Heart right ventricle (tissue), 16 donors: ENCODE measurements at places on chromosomes 12 and 14.
A peak's percentile ranks its signal among the peaks of the same experiment; 100 is the strongest.

DNA sequence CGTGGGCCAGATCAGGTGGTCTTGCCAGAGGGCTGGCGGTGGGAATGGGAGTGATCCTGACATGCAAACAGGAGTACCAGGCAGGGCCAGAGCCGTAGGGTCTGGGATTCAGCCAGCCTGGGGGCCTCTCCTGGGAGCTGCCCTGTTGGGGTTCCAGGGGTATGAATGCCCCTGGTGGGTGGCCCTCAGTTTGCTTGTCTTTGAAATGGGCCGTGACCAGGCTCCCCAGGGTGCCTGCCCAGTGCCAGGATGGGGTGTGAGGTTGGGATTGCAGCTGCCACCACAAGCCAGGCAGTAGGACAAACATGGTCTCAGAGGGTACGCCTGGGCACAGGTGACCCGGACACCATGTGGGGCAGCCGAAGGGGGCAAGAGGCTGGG is 168.8 kb downstream of the KIF26A start:
- peaks cover 9% of the 10 kb centered on the region for H3K27me3 ChIP-seq
- no peak for DNase-seq
- H3K4me3 ChIP-seq: no peak overlapping the region
- H3K4me1 ChIP-seq: no peaks in the 10 kb centered on the region

GRCh38 chr14:52860209-52860608 is 68.8 kb upstream of the GNPNAT1 start:
- no peaks in the 10 kb centered on the region for H3K4me1 ChIP-seq
- H3K36me3 ChIP-seq: peaks cover 93% of the 10 kb centered on the region
- no peak overlapping the region for H3K27ac ChIP-seq

DNA sequence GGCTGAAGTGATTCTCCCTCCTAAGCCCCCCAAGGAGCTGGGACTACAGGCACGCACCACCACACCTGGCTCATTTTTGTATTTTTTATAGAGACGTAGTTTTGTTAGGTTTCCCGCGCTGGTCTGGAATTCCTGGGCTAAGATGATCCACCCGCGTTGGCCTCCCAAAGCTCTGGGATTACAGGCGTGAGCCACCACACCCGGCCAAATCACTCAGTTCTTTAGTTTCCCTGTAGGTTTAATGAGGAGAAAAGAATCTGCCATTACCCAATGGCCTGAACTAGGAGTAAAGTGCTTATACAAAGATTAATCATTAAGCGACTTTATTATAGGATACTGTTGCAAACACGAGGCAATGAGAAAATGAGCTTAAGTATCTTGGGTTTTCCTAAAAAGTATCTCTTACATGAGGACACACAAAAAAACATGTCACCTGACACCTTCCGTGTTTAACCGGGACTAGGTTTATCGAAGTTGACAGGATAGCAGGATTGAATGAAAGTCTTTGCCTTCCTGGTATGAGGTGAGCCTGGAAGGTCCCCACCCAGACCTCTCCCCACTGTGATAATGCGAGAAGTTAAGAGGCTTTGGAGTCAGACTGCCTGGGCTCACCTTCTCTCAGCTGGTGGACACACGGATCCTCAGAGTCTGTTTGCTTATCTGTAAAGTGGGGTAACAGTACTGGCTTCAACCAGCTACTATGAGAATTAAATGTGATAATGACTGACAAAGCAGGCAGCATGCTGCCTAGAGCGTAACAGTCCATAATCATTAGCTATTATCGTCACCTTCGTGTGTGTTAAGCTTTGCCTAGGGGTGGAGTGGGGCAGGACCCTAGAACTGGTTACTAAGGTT is 133.5 kb upstream of the KRAS start:
- no peaks in the 10 kb centered on the region for H3K4me1 ChIP-seq
- no peak for DNase-seq
- H3K36me3 ChIP-seq: no peaks in the 10 kb centered on the region

DNA sequence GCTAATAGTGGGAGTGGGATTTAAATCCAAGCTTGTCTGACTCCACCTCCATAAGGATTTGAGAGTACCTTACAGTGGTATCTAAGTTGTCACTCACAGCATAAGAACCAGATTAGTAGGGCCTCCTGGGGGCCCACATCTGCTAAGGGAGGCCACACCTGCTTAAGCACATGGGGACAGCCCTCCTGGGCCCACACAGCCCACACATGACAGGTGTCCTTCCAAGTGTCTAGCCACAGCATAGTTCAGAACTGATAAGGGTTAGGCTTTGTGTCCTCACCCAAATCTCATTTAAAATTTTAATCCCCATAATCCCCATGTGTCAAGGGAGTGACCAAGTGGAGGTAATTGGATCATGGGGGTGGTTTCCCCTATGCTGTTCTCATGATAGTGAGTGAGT is 186.0 kb upstream of the HMGA2 start:
- no peak overlapping the region for H3K4me3 ChIP-seq
- H3K36me3 ChIP-seq: no peaks in the 10 kb centered on the region
- DNase-seq: no peak
- H3K27me3 ChIP-seq: peaks cover 3% of the 10 kb centered on the region
- H3K27ac ChIP-seq: no peak overlapping the region

GRCh38 chr12:18456344-18456743 is 195.0 kb downstream of the PIK3C2G start:
- no peak overlapping the region for H3K4me3 ChIP-seq
- H3K27me3 ChIP-seq: no peaks in the 10 kb centered on the region
- no peak for DNase-seq
- H3K27ac ChIP-seq: no peak overlapping the region
- no peaks in the 10 kb centered on the region for H3K4me1 ChIP-seq
- H3K36me3 ChIP-seq: no peaks in the 10 kb centered on the region

DNA sequence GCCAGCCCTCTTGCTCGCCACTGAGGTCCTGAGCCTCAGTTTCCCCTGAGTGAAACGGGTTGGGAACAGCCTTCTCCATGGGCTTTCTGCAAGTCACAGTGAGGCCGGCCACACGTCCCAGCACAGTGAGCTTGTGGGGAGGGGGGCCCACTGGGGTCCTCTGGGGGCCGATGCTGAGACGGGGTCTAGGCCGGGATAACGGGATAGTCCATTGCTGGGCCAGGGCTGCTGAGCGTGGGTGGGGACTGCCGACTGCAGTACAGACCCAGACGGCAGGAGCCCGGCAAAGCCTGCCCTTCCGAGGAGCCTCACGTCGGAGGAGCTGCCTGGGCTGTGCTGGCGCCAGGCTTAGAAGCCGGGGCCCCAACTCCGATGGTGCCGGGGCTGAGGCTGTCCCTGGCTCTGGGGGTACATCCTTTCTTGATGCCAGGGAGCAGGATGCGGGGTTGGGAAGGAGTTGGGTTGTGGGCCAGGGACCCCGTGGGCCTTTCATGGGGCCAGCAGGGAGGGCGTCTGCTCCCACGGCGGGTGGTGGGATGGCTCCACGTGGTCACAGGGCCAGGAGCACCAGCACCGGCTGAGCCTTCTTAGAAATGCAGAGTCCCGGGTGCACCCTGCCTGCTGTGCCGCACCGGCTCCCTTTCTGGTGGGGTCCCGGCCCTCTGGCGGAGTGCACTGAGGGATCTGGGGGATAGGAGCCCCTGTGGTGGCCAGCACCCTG is 24.2 kb downstream of the NOC4L start:
- no peaks in the 10 kb centered on the region for H3K27me3 ChIP-seq
- no peaks in the 10 kb centered on the region for H3K36me3 ChIP-seq
- no peaks in the 10 kb centered on the region for H3K4me1 ChIP-seq
- DNase-seq: peak; percentile 2

GRCh38 chr14:102711946-102712345 is 65.3 kb upstream of the TRAF3 start:
- H3K36me3 ChIP-seq: peaks cover 92% of the 10 kb centered on the region
- no peak for DNase-seq
- no peaks in the 10 kb centered on the region for H3K27me3 ChIP-seq
- no peak overlapping the region for H3K27ac ChIP-seq

- no peaks in the 10 kb centered on the region for H3K27me3 ChIP-seq
- no peaks in the 10 kb centered on the region for H3K36me3 ChIP-seq
- H3K4me1 ChIP-seq: peaks cover 41% of the 10 kb centered on the region
Observed at GRCh38 chr12:14256555-14257169, 108.8 kb upstream of the ATF7IP start.

DNA sequence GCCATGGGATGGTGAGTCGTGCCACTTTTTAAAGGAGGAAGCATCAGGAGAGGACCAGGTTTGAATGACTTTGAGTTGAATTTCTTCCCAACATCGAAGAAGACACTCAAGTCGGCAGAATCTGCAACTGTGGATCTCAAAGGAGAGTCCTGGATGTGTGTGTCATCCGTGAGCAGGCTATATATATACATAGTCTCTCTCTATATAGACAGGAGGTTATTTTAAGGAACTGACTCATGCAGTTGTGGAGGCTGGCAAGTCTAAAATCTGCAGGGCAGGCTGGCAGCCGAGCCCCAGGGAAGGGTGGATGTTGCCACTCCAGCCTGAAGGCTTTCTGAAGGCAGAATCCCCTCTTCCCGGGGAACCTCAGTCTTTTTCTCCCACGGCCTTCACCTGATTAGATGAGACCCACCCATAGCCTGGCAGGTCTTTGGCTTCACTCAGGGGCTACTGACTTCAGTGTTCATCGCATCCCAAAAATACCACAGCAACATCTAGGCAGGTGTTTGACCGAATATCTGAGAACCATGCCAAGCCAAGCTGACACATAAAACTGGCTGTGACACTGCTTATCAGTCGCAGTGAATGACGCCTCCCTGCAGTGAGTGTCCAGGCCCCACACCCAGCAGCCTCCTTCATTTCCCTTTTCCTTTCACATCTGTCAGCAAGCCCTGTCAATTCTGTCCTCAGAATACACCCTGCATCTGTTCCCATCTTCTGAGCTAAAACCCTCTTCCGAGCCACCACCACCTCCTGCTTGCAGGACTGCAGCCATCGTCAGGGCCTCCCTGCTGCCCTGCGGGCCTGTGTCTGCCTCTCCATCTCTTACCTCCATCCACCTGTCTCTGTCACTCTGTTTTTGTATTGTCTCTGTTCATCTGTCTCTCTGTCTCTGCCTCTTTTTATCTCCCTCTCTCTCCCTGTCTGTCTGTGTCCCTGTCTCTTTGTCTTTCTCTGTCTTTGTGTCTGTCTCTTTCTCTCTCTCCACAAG is 54.0 kb downstream of the ZNF664 start:
- no peak overlapping the region for H3K27ac ChIP-seq
- H3K4me1 ChIP-seq: peaks cover 34% of the 10 kb centered on the region
- no peak overlapping the region for H3K4me3 ChIP-seq
- H3K36me3 ChIP-seq: no peaks in the 10 kb centered on the region

- H3K27ac ChIP-seq: no peak overlapping the region
- no peak overlapping the region for H3K4me3 ChIP-seq
Observed at GRCh38 chr12:54008260-54008552, 579 bp upstream of the HOXC8 start.

DNA sequence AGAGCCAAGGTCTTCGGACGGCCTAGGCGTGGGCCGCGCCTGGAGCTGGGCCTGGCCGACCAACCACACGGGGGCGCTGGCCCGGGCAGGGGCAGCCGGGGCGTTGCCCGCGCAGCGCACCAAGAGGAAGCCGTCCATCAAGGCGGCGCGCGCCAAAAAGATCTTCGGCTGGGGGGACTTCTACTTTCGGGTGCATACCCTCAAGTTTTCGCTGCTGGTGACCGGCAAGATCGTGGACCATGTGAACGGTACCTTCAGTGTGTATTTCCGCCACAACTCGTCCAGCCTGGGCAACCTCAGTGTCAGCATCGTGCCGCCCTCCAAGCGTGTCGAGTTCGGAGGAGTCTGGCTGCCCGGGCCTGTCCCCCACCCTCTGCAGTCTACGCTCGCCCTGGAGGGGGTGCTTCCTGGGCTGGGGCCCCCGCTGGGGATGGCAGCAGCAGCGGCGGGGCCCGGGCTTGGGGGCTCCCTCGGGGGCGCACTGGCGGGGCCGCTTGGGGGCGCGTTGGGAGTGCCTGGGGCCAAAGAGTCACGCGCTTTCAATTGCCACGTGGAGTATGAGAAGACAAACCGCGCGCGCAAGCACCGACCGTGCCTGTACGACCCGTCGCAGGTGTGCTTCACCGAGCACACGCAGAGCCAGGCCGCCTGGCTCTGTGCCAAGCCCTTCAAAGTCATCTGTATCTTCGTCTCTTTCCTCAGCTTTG is 4.4 kb upstream of the SHMT2 start:
- peak overlapping the region; percentile 4 for H3K4me3 ChIP-seq
- no peak overlapping the region for H3K27ac ChIP-seq

GRCh38 chr14:24198814-24199524 is 3.7 kb upstream of the TM9SF1 start:
- no peaks in the 10 kb centered on the region for H3K36me3 ChIP-seq
- H3K4me3 ChIP-seq: no peak overlapping the region
- DNase-seq: no peak

DNA sequence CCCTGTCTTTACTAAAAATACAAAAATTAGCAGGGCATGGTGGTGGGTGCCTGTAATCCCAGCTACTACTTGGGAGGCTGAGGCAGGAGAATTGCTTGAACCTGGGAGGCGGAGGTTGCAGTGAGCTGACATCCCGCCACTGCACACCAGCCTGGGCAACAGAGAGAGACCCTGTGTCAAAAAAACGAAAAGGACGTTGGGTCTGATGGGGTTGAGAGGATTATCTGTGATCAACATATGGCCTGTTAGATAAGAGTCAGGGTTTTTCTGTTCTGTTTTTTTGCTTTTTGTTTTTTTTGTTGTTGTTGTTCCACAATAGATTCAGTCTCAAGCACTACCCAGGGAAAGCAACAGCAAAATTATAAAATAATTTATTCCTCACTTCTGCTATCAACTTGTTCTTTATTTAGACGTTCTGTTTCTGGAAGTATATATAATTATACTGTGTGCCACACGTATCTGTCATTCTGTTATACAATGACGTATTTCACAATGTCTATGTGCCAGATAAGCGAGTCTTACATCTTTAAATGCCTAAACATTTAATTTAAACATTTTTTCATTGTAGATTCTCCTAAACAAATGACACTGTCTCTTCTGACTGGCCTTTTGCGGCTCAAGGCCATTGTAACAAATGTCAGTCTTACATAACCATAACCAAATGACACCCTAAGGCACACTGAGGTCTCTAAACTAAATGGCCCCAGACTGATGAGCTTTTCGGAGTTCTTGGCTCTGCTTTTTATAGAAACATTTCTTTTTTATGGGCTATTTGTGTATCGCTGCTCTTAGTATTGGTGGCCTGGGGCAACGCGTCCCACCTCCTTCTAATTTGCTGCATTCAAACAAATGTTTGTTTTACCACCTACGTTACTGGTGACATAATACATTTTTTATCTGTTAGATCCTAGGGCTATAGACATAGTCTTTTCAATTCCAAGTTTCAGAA is 7.2 kb upstream of the P2RX4 start:
- H3K27me3 ChIP-seq: no peaks in the 10 kb centered on the region
- H3K4me1 ChIP-seq: peaks cover 6% of the 10 kb centered on the region
- no peak overlapping the region for H3K27ac ChIP-seq
- no peaks in the 10 kb centered on the region for H3K36me3 ChIP-seq

GRCh38 chr14:70842851-70843462 is 33.6 kb upstream of the MAP3K9 start:
- no peaks in the 10 kb centered on the region for H3K27me3 ChIP-seq
- peak; percentile 23 for DNase-seq
- no peaks in the 10 kb centered on the region for H3K36me3 ChIP-seq
- no peak overlapping the region for H3K4me3 ChIP-seq
- H3K4me1 ChIP-seq: peaks cover 17% of the 10 kb centered on the region
